ENCODE measurements at places on chromosomes 5 and 9. TPM values are rescaled to one million over a fixed set of nuclear protein-coding genes. Genes with fewer than 3 reads are reported as not detected.
A peak's percentile ranks its signal among the peaks of the same experiment; 100 is the strongest.

DNA sequence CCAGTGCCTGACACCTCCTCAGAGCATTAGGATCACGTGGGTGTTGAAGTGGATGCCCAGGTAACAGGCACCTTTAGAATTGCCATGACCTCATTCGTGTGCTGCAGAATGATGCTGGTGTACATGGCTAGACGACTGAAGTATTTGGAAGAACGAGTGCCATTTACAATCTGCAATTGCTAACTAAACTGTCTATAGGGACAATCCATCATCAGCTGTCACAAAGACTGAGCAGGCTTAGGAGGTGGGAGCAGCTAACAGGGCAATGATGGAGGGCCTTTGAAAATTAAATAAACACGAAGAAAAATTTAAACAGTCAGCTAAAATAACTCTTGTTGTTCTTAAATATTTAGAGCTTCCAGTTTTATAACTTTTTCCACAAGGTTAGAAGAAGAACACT is 375.8 kb downstream of the GADD45G start:
- H3K27ac ChIP-seq = no peak overlapping the region
- no peaks in the 10 kb centered on the region for H3K27me3 ChIP-seq
- no peak overlapping the region for H3K4me3 ChIP-seq
- H3K4me1 ChIP-seq = peaks cover 10% of the 10 kb centered on the region
- DNase-seq = no peak

DNA sequence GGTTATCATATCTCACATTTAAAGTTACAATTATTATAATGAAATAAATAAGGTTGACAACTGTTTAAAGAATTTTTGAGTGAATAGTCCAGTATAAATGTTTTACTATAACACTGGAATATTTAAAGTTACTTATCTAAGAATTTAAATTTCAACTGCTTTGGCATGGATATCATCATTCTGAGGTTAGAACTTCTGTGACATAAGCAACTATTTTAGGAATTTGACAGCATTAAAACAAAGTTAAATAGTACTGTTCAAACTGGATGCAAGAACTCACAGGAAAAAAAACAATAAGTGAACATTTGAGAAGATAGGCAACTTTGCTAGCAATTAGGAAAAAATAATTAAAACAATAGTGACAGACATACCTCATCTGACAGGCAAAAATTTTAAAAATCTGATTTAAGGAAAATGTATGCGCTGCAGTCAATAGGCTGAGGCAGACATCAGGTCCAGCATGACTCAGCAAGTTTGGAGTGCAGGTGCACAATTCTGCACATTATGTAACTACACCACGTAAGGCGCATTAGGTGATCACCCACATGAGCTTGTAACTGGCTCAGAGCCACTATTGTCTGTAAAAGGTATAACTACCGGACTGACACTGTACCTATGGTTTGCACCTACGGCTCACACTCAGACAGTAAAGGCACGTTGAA is 180.6 kb downstream of the PDE4D start:
- H3K36me3 ChIP-seq = no peaks in the 10 kb centered on the region
- H3K4me3 ChIP-seq = no peak overlapping the region
- H3K27ac ChIP-seq = no peak overlapping the region
- DNase-seq = peak; percentile 2

The ENTREP1 gene
- under 0.01 TPM for total RNA-seq

- no peaks in the 10 kb centered on the region for H3K36me3 ChIP-seq
- no peaks in the 10 kb centered on the region for H3K27me3 ChIP-seq
- H3K4me3 ChIP-seq = no peak overlapping the region
These were observed 171.5 kb downstream of the SSBP2 start for GRCh38 chr5:81579262-81579924.

The PHYHD1 gene
- 7.6 TPM for total RNA-seq

- H3K4me3 ChIP-seq = no peak overlapping the region
- DNase-seq = no peak
- peaks cover 4% of the 10 kb centered on the region for H3K4me1 ChIP-seq
- H3K27ac ChIP-seq = no peak overlapping the region
- H3K36me3 ChIP-seq = peaks cover 89% of the 10 kb centered on the region
These were observed 196.6 kb upstream of the OTULINL start for GRCh38 chr5:14385019-14385418.

The RASEF gene
- 2.1 TPM for total RNA-seq

- peaks cover 57% of the 10 kb centered on the region for H3K27me3 ChIP-seq
- no peak overlapping the region for H3K27ac ChIP-seq
- H3K4me1 ChIP-seq = peaks cover 4% of the 10 kb centered on the region
- no peak for DNase-seq
These were observed 5.1 kb downstream of the NRARP start for GRCh38 chr9:137296670-137297664.

The RPS14 gene
- total RNA-seq = 1,720 TPM

GRCh38 chr9:113692256-113692655 is 183.9 kb upstream of the ZNF618 start:
- no peak overlapping the region for H3K4me3 ChIP-seq
- no peaks in the 10 kb centered on the region for H3K4me1 ChIP-seq
- DNase-seq = no peak
- H3K27ac ChIP-seq = no peak overlapping the region
- no peaks in the 10 kb centered on the region for H3K36me3 ChIP-seq

GRCh38 chr9:105500108-105500766 is 52.4 kb downstream of the FSD1L start:
- H3K36me3 ChIP-seq = no peaks in the 10 kb centered on the region
- H3K27me3 ChIP-seq = no peaks in the 10 kb centered on the region
- no peak overlapping the region for H3K27ac ChIP-seq

The SPATA9 gene
- 1.2 TPM for total RNA-seq

GRCh38 chr5:153655201-153655510 is 164.7 kb downstream of the GRIA1 start:
- H3K27me3 ChIP-seq = no peaks in the 10 kb centered on the region
- H3K4me3 ChIP-seq = no peak overlapping the region
- H3K27ac ChIP-seq = no peak overlapping the region
- H3K4me1 ChIP-seq = peaks cover 13% of the 10 kb centered on the region

The SLC4A9 gene
- total RNA-seq = not detected

DNA sequence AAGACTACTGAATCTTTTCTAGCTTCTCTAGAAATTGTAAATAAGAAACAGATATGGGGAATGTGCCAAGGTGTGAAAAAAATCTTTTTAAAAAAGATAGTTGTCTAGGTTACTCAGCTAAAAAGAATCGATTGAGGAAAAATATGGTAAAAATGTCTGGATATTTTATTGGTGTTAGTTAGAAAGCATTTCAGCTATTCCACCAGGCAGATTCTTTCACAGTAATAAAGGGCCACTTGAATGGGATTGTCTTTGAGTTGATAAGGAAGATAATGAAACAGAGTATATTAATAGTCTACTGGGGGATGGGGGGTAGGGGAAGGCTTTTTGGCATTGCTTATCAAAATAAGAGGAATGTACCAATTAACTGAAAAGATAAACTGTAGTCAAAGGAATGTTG is 51.9 kb downstream of the SLIT3 start:
- H3K4me1 ChIP-seq = peaks cover 19% of the 10 kb centered on the region
- no peak for DNase-seq
- H3K27me3 ChIP-seq = no peaks in the 10 kb centered on the region
- no peak overlapping the region for H3K4me3 ChIP-seq
- H3K36me3 ChIP-seq = peaks cover 6% of the 10 kb centered on the region

DNA sequence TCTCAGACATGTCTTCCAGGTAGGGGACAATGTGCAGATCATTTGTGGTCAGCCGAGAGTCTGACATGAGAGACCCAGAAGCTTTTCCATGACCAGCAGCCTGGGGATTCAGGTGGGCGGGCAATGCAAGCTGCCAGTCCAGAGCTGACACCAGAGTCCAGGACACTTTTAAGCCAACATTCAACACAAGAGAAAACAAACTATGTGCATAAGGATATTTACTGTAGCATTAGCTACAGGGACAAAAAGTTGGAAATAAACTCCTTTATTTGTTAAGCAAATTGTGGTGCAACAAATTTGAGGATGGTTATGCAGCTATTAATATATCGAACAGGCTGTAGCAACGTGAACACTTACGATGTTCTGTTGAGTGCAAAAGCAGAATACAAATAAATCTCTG is 9.9 kb upstream of the RNF130 start:
- DNase-seq = no peak
- H3K4me3 ChIP-seq = no peak overlapping the region
- H3K4me1 ChIP-seq = no peaks in the 10 kb centered on the region
- peaks cover 13% of the 10 kb centered on the region for H3K27me3 ChIP-seq
- H3K27ac ChIP-seq = no peak overlapping the region

The GPR151 gene
- not detected for total RNA-seq

DNA sequence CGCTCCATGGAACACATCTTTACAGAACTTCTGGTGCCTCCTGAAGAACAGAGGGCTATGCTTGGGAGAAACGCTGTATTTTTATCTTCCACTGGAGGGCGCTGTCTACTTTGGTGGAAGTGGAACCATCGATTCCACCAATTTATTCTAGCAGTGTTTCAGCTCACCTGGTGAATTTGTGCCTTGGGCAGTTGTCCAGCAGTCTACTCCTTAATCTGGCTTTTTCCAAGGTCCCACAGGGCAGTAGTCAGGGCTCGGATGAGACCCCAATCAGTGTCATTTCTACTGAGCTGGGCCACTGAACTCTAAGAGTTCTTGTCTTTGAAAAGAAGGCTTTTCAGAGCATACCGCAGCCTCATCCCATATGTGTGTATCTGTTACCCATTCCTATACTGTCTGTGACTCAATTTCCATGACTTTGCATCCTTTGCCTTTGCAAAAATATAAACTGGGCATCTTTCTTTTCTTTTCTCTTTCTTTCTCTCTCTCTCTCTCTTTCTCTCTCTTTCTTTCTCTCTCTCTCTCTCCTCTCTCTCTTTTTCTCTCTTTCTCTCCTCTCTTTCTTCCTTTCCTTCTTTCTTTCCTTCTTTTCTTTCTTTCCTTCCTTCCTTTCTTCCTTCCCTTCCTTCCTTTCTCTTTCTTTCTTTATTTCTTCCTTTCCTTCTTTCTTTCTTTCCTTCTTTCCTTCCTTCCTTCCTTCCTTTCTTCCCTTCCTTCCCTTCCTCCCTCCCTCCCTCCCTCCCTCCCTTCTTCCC is 138.4 kb upstream of the ZNF618 start:
- peaks cover 33% of the 10 kb centered on the region for H3K27me3 ChIP-seq
- H3K36me3 ChIP-seq = no peaks in the 10 kb centered on the region
- no peak overlapping the region for H3K4me3 ChIP-seq
- no peak overlapping the region for H3K27ac ChIP-seq
- peaks cover 4% of the 10 kb centered on the region for H3K4me1 ChIP-seq

The IFNA21 gene
- total RNA-seq = not detected

DNA sequence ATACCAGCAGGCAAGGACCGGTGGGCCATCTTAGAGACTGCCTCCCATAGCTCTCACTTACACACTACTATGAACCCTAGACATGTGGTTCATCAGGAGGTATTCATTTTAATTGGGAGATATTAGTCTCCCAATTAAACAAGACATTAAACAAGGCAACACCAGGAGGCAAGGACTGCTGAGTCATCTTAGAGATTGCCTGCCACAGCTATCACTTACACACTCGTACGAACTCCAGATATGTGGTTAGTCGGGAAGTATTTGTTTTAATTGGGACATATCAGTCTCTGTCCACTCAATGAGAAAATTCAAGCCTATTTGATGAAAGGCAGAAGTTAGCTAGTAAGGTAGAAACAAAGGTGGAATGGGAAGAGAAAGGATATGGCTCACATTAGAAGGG is 343.9 kb downstream of the NFIB start:
- H3K4me1 ChIP-seq = no peaks in the 10 kb centered on the region
- H3K4me3 ChIP-seq = no peak overlapping the region
- H3K27ac ChIP-seq = no peak overlapping the region
- peaks cover 2% of the 10 kb centered on the region for H3K27me3 ChIP-seq

DNA sequence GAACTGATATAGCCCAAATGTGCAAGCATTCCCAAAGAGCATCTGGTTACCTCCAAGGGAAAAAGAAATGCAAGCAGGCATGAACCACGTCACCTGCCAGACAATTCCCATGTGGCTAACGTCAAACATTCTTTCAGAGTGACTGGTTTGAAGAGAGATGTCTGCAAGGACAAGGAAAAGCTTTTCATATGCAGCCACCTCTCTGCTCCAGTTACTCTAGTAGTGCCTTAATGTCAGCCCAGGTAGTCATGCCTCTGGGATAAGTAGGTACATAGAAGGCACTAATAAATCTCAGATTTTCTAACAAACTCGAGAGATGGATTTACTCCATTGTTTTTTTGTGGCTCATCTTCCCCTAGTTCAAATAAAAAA is 96.8 kb upstream of the IFNK start:
- H3K27ac ChIP-seq = no peak overlapping the region
- no peaks in the 10 kb centered on the region for H3K27me3 ChIP-seq
- no peaks in the 10 kb centered on the region for H3K4me1 ChIP-seq
- no peaks in the 10 kb centered on the region for H3K36me3 ChIP-seq

DNA sequence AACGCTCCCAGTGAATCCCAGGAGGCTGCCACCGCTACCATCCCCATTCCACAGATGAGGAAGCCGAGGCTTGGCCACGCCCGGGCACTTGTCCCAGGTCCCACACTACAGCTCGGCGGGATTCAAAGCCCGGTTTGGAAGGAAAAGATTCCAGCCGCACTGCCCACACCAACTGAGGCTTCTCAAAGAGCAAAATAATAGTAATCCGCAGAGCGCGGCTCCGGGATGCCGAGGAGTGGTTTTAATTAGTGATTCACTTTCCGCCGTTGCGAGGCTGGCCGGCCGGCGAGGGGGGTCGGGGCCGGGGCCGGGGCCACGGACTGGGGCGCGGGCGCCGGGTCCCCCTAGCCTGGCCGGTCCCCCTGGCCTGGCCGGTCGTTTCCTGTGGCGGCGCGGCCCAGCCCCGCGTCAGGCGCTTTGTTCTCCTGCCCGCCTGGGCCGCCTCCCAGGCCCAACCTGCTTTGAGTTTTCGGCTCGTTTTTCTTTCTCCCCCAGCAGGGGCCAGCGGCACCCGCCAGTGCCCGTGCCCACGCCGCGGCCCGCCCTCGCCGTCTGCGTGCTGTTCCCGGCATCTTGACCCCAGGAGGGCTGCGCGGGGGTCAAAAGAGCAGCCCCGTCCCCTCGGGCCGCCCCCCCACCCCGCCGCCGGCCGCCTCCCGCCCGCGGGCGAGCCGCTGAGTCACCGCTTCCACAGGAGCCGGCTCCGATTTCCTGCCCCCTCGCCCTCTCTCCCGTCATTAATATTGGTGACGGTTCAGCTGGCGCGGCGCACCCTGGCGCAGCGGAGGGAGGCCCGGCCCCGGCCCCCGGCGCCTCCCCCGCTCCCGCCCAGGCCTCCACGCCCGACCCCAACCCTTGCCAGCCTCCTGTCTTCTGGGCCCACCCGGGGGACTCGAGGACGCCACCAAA is 31.2 kb downstream of the FGF18 start:
- no peaks in the 10 kb centered on the region for H3K27me3 ChIP-seq
- H3K4me1 ChIP-seq = peaks cover 21% of the 10 kb centered on the region
- no peaks in the 10 kb centered on the region for H3K36me3 ChIP-seq
- peak; percentile 99 for DNase-seq
